ENCODE measurements at places on chromosomes 4 and X.

GRCh38 chr4:87734936-87735335, 64.4 kb upstream of the IBSP start:
- no peak for DNase-seq

- DNase-seq: peak; percentile 25
These were observed 620.0 kb downstream of the BCOR start for GRCh38 chrX:39477762-39478120.

- DNase-seq: no peak
These were observed 848 bp downstream of the ACSL4 start for GRCh38 chrX:109732017-109732801.

DNA sequence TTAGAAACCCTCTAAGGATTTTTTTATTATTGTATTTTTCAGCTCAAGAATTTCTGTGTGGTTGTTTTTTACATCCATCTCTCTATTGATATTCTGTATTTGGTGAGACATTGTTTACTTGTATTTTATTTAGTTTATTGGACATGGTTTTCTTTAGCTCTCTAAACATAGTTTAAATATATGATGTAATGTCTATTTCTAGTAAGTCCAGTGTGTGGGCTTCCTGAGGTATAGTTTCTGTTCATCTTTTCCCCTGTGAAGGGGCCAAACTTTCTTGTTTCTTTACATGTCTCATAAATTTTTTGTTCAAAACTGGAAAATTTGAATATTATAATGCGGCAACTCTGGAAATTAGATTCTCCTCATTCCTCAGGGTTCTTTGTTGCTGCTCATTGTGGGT, 28.2 kb upstream of the ATRX start:
- no peak for DNase-seq

- DNase-seq: no peak
These were observed 64.9 kb downstream of the ABLIM2 start for GRCh38 chr4:8093587-8094274.

DNA sequence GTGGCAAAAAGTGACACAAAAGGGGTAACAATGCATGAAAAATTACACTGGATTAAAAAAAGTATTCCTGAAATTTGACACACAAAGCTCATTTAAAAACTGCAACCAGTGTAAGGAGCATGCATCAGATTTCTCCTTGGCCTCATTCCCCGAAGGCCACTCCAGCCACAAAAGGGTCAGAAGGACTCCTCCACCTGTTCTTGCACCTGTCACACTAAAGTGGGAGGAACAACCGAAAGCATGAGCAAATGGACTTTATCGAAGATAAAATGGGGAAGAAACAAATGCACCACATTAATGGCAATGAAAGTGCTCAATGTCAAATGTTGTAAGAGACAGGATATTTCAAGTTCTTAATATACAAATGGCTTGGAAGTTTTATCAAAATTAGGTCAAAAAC, 88.2 kb downstream of the ADGRA3 start:
- no peak for DNase-seq

DNA sequence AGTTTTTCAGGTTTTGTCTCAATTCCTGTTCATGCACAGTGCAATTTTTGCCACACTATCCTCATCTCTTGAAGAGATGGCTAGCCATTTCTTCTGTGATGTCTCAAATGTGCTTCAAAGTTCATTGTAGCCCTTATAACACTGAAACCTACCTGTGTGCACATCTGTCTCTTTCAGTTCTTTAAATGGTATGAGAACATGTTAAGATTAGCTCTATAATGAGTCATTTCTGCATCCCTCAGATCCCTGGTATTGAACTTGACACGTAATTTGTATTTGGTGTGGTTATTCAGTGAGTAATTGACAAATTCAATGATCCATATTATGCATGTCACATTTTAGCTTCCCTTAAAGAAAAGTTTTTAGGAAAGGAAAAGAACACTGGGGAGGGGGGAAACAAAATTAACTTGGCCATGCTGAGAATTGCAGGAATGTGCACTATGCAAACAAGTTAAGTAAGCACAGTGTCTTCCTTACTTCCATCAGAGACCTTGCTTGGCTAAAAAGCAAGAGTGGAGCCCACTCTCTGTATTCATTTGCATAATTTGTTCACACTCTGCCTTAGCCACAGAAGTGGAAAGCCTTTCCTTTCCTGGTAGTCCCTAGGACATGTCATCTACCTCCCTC, 659.8 kb upstream of the MAGEB2 start:
- DNase-seq: no peak

GRCh38 chr4:181364504-181364903, 878.7 kb upstream of the TENM3 start:
- no peak for DNase-seq

DNA sequence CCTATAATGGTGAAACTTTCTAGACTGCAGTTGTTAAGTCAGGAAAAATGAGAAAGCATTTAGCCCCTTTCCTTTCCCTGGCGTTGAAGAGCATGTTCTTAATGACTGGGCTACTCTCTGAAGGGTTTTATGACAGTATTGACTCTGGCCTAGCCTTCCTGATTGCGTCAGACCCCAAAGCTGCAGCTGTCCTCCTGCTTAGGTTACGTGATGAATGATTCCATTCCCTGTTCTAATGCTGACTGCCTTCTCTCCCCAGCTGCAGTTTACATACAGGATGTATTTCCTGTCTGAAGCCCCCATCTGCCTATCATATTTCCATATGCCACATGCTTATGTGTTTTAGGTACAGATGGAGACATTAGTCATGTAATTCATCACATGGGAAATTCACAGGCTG, 105.8 kb upstream of the EGFL6 start:
- DNase-seq: no peak

DNA sequence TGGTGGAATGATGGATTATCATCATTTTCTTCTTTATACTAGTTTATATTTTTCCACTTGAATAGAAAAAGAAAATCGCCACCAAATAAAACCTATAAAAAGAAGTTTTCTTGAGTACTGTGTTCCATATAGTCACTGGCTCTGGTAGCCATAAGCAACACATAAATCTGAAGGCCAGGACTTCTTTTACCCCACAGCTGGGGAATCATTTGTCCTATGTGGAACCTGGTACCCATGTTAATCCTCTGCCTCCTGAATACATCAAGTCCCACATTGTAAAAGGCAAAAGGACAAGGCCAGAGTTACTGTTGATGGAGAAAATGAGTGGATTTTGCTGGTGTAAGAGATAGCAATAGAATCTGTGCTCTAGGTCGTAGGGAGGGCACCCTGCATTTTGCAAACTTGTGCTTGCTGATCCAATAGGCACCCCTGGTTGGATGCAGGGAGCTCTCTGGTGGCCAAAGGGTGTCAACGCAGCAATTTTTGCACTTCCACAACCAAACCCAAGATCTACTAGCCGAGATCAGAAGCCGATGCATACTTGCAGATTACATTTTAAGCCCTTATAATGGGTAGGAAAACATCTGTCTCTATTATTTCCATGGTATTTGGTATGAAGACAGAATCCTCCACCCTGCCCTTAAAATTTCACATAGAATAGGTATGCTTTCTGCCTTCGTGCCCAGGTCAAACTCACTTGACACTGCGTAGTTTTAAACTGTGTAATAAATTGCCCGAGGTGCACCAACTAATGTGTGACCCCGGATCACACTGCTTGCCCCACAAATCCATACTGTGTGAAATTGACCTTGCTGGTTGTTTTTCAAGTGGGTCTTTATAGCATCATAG, 146.2 kb upstream of the SCML1 start:
- DNase-seq: peak; percentile 10

GRCh38 chr4:15515106-15515505, 45.4 kb downstream of the CC2D2A start:
- DNase-seq: no peak

GRCh38 chrX:46978341-46979291, 66.4 kb downstream of the JADE3 start:
- peak; percentile 71 for DNase-seq

DNA sequence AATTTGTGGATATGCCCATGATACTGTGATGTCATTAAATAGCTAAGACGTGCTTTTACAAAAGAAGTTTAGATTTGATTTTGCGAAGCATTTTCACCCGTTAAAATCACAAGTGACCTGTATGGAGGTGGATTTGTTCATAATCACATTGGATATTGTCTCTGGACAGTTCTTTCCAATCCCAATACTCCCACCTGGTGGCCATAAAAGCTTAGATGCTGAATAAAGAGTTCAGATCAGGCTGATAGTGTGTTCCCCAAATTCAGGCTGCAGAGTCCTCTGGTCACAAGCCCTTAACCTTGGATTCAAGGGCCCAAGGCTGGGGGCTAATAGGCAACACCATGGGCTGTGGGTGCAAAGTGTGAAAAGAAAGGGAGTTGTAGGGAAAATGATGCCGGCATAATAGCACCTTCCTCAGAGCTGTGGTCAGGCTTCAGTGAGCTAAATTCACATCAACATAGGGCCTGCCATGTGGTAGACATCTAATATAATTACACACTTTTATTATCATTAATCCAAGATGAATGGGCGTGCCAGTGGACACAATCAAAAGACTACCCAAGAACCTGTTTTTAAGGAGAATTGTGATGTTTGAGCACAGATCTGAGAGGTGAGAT, 28.1 kb downstream of the SMIM43 start:
- DNase-seq: no peak

GRCh38 chrX:101564651-101565050, 14.3 kb downstream of the ARMCX1 start:
- DNase-seq: no peak

DNA sequence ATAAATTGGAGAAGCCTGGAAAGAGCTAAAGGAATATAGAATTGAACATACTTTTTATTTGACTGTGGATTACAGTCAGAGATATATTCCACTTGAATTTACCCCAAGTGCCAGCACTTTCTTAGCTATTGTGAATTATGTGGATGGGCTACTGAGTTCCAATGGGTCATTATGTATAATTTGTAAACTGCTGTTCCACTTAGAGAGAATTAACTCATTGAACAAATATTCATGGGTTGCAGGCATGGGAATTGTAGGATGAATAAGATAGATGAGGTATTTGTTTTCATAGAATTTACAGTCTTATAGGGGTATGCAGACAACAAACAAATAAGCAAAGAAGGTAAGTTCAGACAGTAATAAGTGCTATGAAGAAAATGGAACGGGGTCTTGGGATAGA, 195.7 kb downstream of the SHROOM3 start:
- no peak for DNase-seq

DNA sequence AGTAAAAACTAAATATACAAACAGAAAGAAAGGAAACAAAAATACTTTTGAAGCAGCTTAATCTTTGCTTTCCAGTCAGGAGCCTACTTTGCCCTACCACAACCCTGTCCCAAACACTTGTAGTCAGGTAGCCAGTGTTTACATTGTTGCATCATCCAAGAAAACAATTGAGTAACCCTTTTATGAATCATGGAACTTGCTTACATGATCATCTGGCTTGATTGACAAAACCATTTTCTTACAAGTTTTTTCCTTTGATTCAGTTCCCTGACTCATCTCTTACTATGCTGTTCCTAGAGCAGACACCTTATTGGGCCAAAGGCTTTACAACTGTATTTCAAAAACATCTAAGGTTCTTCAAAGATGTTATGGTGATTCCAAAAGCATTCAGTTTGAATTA, 740.1 kb downstream of the KLHL13 start:
- no peak for DNase-seq

DNA sequence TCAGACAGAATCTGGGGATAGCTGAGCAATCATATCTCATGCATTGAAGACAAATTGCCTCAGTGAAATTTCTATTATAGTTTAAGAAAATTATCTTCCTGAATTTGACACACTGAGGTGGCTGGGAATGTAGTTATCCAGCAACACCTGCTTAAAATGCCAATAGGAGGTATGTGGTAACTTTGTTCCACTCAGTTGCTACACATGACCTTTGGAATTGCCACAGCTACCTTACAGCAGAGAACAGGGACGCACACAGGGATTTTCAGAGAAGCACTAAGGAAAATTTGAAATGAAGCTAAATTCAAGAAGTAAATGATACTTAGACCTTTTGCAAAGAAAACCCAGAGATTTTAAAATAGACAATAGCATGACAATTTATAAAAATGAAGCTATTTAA, 264.6 kb downstream of the IL1RAPL1 start:
- no peak for DNase-seq

DNA sequence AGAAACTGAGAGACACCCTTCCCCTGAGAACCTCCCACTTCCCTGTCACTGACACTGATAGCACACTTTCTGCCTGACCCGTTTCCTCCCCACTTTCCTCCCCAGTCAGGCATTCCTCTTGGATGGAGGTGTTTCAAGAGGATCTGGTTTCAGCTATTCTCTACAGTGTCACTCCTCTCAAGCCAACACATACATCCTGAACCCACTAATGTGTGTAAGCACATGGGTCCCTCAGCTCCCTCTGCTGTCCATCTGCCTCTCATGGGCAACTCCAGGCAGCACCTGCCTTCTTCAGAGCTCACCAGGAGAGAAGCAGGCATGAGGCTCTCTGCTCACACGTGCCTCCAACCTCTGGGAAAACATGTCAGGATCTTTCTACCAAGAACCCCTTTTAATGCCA, 207.6 kb downstream of the NAF1 start:
- DNase-seq: no peak

DNA sequence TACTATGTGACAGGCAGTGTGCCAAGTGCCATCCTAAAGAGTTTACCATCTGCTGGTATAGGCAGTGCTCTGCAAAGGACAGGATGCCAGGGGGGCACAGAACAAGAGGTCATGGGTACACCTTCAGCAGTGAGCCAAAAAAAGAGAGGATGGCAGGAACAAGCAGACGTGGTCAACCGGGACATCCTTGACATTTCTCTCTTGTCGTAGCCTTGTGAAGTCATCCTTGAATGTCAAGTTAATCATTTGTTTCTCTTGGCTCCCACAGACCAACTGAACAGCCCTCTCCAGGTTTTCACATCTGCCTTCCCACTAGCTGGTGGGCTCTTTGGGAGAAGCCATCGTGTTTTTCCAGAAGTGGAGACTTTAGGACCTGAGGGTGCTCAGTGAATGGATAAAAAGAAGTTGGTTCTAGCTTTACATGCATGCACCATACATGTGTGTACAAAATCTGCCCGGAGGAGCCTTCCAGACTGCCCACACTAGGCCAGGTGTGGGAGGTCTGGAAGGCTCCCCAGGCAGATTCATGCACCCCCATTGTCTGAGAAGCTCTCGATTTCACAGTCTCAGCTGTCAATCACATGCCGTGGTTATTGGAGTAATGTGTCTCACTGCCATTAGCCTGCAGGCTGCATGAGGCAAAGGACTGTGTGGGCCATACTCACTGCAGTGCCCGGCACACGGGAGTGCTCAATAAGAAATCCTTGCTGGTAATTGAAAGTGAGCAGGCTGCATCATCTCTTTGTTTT, 16.4 kb downstream of the PNMA6F start:
- DNase-seq: no peak

DNA sequence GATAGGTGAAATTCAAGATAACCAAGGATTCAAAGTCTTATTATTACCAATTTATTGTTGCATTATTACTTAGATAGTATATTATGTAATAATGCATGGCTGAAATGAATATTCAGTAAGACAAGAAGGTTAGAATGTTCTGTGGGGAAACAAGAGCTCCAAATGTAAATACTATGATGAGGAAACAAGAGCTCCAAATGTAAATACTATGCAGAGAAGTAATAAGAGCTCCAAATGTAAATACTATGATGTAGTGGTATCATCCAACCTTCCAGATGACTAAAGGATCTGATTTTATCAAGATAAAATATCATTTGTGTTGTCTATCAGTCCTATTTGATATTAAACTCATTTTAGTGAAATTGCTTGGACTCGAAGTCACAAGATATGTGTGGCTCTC, 82.2 kb upstream of the PCDH18 start:
- no peak for DNase-seq

GRCh38 chrX:129549124-129549523, 9.1 kb downstream of the OCRL start:
- no peak for DNase-seq
